ENCODE measurements at places on chromosomes 4 and X.

DNA sequence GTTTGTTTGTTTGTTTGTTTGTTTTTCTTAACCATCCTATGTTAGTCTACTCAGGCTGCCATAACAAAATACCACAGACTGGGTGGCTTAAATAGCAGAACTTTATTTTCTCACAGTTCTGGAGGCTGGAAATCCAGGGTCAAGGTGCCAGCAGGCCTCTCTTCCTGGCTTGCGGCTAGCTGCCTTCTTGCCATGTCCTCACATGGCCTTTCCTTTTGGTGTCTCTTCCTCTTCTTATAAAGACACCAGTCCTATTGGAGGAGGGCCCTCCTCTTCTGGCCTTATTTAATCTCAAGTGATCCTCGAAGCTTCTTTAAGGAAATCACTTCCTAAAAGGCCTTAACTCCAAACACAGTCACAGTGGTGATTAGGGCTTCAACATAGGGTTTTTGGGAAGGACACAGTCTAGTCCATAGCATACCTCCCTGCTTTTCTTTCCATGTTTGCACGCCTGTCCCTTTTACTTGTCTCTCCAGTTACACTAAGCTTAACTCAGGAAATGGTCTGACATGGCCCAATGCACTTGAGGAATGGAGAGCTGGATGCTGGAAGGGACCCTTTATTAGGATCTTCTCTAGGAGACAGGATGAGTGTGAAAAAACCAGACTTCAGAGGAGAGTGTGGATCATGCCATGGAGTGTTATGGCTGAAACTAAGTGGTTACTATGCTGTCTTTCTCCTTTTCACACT is 36.0 kb upstream of the MGST2 start:
- no peaks in the 10 kb centered on the region for H3K36me3 ChIP-seq
- no peak overlapping the region for H3K27ac ChIP-seq
- no peak for DNase-seq
- H3K4me3 ChIP-seq, result no peak overlapping the region

GRCh38 chrX:46326161-46326560 is 219.1 kb downstream of the ZNF674 start:
- no peaks in the 10 kb centered on the region for H3K4me1 ChIP-seq
- H3K27ac ChIP-seq, result no peak overlapping the region
- no peaks in the 10 kb centered on the region for H3K36me3 ChIP-seq
- DNase-seq, result no peak

GRCh38 chr4:75248770-75249407 is 265.3 kb downstream of the RCHY1 start:
- H3K27ac ChIP-seq, result no peak overlapping the region
- H3K4me1 ChIP-seq, result peaks cover 12% of the 10 kb centered on the region
- H3K4me3 ChIP-seq, result no peak overlapping the region
- H3K36me3 ChIP-seq, result no peaks in the 10 kb centered on the region

GRCh38 chr4:38105475-38106220 is 145.4 kb downstream of the PTTG2 start:
- H3K4me3 ChIP-seq, result no peak overlapping the region
- peaks cover 11% of the 10 kb centered on the region for H3K4me1 ChIP-seq
- H3K27ac ChIP-seq, result no peak overlapping the region
- no peaks in the 10 kb centered on the region for H3K27me3 ChIP-seq

- no peaks in the 10 kb centered on the region for H3K36me3 ChIP-seq
- no peaks in the 10 kb centered on the region for H3K4me1 ChIP-seq
- H3K4me3 ChIP-seq, result no peak overlapping the region
These were observed 19.1 kb downstream of the SLAIN2 start for GRCh38 chr4:48360285-48361011.

Data from Karpas-422 (cell line).